Astrocyte (in vitro differentiated cells and primary cell): ENCODE measurements at places on chromosomes 16 and 17. TPM values are rescaled to one million over a fixed set of nuclear protein-coding genes. Genes with fewer than 3 reads are reported as not detected.
A peak's percentile ranks its signal among the peaks of the same experiment; 100 is the strongest.

DNA sequence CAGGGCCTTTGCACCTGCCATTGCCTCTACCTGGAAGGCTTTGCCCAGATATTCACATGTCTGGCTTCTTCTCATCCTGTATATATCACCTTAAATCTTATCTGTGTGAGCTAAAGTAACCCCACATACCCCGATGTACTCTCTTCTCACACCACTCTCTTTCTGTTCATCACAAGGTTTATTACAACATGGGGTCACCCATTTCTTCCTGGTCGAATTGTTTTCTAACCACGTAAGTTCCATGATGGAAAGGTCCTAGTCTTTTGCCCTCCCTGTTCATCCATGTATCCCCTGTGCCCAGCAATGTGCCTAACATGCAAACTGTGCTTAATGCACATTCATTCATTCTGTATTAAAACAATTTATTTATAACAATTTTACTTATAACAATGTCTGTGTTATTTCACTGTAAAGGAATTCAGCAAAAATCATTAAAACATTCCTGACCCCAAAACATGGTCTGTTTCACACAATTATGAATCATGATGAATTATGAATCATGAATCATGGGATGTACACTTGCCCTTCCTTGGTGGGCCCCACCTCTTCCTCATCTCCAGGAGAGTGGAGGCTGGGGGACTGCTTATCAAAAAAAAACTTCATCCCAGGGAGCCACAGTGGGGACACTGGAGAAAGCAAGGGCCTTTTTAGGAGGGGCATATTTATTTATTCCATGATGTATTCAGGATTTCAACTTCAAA, 336.4 kb downstream of the GRIN2A start:
- H3K36me3 ChIP-seq: no peaks in the 10 kb centered on the region
- no peaks in the 10 kb centered on the region for H3K27me3 ChIP-seq
- peak overlapping the region; percentile 70 for H3K27ac ChIP-seq
- peak; percentile 64 for DNase-seq

DNA sequence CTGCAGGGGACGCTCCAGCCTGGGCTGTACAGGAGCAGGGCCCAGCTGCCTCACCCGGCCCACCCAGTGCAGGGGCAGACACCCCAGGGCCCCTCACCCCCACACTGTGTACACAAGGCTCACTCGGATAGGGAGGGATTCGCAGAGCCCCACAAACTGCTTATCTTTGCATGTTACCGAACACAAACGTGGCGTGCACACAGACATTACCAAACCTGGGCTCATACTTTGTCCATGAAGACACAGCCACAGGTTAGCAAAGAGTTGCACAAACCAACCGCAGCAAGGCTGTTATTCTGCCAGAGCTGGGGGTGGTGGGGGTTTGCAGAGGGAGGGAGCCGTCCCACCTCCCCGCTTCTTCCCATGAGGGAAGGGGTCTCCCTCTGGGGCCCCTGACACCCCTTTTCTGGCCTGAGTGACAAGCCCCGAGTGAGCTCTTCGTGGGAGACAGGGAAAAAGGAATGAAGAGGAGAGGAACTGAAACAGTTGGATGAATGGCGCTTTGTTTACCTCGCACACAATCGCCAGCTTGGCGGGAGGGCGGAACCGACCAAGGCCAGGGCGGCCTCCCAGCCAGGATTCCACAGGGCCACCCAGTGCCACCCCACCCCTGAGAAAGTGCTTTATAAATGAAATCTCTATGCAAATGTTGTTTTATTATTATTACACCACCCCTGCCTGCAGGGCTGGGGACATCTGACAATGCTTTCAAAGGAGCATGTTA, 434 bp upstream of the CPSF4L start:
- H3K27ac ChIP-seq: no peak overlapping the region
- H3K4me1 ChIP-seq: peaks cover 16% of the 10 kb centered on the region
- no peaks in the 10 kb centered on the region for H3K27me3 ChIP-seq
- DNase-seq: peak; percentile 53

- H3K4me1 ChIP-seq: no peaks in the 10 kb centered on the region
- H3K27ac ChIP-seq: no peak overlapping the region
- H3K27me3 ChIP-seq: no peaks in the 10 kb centered on the region
- no peak overlapping the region for H3K4me3 ChIP-seq
Measured at GRCh38 chr16:73433731-73434307, 385.9 kb upstream of the ZFHX3 start.

- no peaks in the 10 kb centered on the region for H3K4me1 ChIP-seq
- H3K27ac ChIP-seq: no peak overlapping the region
- peaks cover 21% of the 10 kb centered on the region for H3K27me3 ChIP-seq
- DNase-seq: no peak
Measured at GRCh38 chr17:39036009-39036408, 68.8 kb upstream of the FBXO47 start.

GRCh38 chr17:51770027-51770759, 388.3 kb downstream of the CA10 start:
- H3K4me1 ChIP-seq: no peaks in the 10 kb centered on the region
- no peaks in the 10 kb centered on the region for H3K36me3 ChIP-seq
- no peak overlapping the region for H3K27ac ChIP-seq
- H3K27me3 ChIP-seq: no peaks in the 10 kb centered on the region

- peaks cover 5% of the 10 kb centered on the region for H3K27me3 ChIP-seq
- DNase-seq: peak; percentile 53
- no peaks in the 10 kb centered on the region for H3K36me3 ChIP-seq
- no peak overlapping the region for H3K27ac ChIP-seq
- H3K4me3 ChIP-seq: no peak overlapping the region
Measured at GRCh38 chr17:77602062-77602746, 356.3 kb upstream of the TNRC6C start.

- peak; percentile 32 for DNase-seq
- H3K4me3 ChIP-seq: peak overlapping the region; percentile 43
- no peaks in the 10 kb centered on the region for H3K36me3 ChIP-seq
- H3K27me3 ChIP-seq: peaks cover 86% of the 10 kb centered on the region
Measured at GRCh38 chr17:48578616-48579470, 693 bp upstream of the HOXB4 start.

DNA sequence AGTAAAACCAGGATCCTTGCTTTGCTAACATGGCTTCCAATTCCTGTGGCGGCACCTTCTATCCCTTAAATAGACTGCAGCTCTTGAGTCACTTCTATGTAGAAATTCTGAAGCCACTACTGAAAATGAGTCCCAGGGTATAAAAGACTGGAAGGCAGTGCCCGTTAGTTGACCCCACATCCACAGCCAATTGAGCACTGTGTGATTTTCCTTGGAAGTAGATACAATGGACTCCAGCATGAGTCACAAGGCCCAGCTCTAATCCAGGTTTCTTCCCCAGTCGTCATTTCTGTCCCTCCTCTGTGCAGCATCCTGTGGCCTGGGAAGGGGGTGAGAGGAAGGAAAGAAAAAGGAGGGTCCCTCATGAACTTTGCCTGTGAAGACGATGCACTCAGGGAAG, 69.5 kb downstream of the HLF start:
- H3K36me3 ChIP-seq: no peaks in the 10 kb centered on the region
- H3K27me3 ChIP-seq: no peaks in the 10 kb centered on the region
- H3K4me1 ChIP-seq: peaks cover 3% of the 10 kb centered on the region

- H3K4me3 ChIP-seq: no peak overlapping the region
- DNase-seq: peak; percentile 22
Measured at GRCh38 chr16:414395-415169, 10.9 kb upstream of the RAB11FIP3 start.

DNA sequence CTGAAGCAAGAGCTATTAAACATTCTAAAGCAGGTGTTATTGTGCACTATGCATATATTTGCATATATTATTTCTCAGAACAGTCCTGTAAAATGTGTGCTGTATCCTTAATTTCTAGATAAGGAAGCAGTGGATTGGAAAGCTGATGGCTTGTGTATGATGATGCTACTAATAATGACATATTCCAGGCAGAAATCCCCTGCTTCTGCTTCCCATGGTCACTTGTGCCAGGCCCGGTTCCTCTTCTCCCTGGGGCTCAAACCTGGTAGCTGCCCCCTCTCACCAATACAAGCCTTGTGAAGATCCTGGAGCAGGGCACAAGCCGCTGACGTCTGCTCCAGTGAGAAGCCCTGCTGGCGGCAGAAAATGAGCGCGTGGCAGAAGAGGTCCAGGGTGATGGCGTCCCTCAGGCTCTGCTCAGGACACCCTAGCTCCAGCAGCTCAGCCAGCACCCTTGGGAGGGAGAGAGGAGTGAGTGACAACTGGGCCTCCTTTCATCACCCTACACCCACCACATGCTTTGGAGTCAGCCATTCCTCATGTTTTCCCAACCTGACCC, 1.8 kb downstream of the CFAP119 start:
- H3K4me3 ChIP-seq: no peak overlapping the region
- H3K27ac ChIP-seq: no peak overlapping the region
- H3K27me3 ChIP-seq: no peaks in the 10 kb centered on the region
- H3K36me3 ChIP-seq: peaks cover 18% of the 10 kb centered on the region
- H3K4me1 ChIP-seq: peaks cover 12% of the 10 kb centered on the region

DNA sequence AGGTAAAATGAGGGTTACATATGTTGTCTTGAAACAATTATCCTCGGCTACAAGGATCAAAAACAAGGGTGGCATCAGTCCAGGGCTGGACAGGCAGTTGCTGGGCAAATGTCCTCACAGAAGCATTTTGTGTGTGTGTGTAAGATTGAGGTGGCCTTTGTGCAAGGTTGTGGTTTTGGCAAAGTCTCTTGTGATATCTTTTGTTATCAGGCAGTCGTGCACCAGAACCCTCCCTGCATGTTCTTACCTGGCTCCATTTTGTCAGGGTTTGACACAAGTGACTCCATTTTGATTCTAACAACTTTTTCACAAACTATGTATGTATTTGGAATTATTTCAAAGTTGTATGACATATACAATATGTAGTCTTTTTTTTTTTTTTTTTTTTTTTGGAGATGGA, 20.0 kb downstream of the CHAD start:
- no peak overlapping the region for H3K4me3 ChIP-seq
- DNase-seq: no peak
- H3K4me1 ChIP-seq: no peaks in the 10 kb centered on the region
- no peaks in the 10 kb centered on the region for H3K27me3 ChIP-seq
- H3K27ac ChIP-seq: no peak overlapping the region

SHBG gene
- total RNA-seq: 0.79 and 1.4 TPM in 2 replicates

CFAP52 gene
- not detected in 2 replicates for total RNA-seq

METTL26 gene
- 56.4 and 59.6 TPM in 2 replicates for total RNA-seq

RGS9 gene
- 8.6 and 9.4 TPM in 2 replicates for total RNA-seq

SLC38A8 gene
- total RNA-seq: not detected in 2 replicates

AP1G1 gene
- 106 and 121 TPM in 2 replicates for total RNA-seq

CACNG1 gene
- not detected in 2 replicates for total RNA-seq
